CD4-positive, alpha-beta T cell treated with Interferon gamma for 1 hour (primary cell): ENCODE measurements at places on chromosomes 7 and 10.

- no peak for DNase-seq
These were observed 6.2 kb downstream of the HHEX start for GRCh38 chr10:92695679-92696605.

GRCh38 chr7:35781200-35781701 lies 19.6 kb upstream of the SEPTIN7 start:
- no peak for DNase-seq

- DNase-seq = no peak
These were observed 123.1 kb downstream of the CNOT4 start for GRCh38 chr7:135386776-135387175.

GRCh38 chr10:132396494-132397035 lies 435 bp upstream of the PWWP2B start:
- peak; percentile 80 for DNase-seq

DNA sequence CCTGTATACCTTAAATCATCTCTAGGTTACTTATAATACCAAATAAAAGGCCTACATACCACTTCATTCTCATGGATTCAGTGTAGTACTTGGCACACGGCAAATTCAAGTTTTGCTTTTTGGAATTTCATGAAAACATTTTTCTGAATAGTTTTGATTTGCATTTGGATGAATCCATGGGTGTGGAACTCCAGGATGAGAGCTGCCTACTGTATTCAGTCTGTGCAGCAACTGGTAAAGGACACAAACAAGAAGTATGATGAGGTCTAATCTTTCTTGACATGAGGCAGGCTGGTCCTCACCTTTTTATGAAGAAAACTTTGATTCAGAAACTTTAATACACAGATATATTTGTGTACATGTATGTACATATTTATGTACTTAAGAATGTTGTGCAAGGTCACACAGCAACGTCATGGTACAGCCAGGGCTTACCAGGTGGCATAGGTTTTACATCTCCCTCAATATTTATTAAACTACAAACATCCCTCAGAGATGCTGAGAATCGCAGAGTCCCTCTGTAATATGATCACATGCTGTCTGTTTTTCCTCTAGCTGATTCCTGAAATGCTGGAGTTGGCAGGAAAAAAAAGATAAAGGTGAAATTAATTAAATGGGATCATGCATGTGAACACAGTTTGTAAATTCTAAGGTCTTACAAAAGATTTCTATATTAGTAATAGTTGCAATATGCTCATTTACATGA lies 239.6 kb downstream of the PRKG1 start:
- no peak for DNase-seq

GRCh38 chr10:60086421-60086820 lies 180.1 kb upstream of the CCDC6 start:
- DNase-seq = no peak

DNA sequence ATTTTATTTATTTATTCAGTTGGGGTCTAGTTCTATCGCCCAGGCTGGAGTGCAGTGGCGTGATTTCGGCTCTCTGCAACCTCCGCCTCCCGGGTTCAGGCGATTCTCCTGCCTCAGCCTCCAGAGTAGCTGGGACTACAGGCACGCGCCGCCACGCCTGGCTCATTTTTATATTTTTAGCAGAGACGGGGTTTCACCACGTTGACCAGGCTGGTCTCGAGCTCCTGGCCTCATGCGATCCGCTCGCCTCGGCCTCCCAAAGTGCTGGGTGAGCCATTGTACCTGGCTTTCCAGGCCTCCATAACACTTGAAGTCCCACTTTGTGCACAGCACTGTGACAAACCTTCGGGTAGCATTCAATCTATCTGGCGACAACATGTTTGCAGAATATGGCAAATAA lies 1.0 kb upstream of the DCLRE1C start:
- no peak for DNase-seq

DNA sequence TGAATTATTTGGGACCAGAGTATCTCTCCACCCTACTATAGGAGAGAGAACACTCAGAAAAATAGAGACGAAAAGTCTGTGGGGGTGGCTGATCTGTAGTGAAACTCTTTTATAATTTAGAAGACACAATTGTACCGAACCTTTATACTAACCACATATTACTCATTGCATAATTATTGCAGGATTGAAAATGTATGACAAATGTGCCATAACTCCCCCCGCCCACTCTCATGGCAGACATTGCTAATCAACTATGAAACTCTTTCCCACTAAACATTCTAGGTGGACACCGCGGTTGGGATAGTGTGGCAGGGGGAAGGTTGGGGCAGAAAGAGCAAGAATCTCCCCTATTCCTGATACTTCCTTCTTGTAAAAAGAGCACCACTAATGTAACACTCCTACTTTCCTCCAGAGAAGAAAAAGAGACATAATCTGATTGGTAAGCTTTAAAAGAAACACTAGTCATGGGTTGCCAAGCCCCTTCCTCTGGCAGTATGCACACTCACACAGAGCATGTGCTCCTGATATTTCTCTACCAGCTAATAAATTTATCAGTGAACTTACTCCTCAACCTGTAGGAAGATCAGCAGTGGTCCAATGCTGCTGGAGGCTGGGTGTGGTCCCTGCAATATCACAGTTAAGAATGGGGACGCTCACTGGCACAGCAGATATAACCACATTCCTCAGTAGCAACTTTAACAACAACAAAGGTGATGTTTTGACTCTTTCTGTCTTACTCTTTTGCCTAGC lies 18.7 kb upstream of the ARID5B start:
- no peak for DNase-seq

- DNase-seq = no peak
These were observed 48.5 kb upstream of the ADARB2 start for GRCh38 chr10:1785835-1786234.

DNA sequence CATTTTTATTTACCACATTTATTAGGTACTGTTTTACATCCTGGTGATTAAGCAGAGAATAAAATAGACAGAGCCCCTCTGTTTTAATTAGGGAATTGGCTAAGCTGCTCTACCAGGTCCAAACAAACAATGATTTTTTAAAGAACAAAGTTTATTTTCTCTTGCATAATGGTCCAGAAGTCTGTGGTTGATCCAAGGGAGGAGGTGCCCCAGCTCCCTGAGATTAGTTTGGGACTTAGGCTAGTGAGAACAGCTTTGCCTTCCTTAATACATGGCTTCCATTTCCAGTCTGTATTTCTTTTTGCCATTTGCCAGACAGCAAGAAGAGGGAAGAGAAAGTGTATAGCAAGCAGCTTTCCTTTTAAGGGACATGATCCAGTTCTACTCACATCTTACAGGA lies 2.9 kb upstream of the MIOS start:
- DNase-seq = no peak

- peak; percentile 30 for DNase-seq
These were observed 33.5 kb downstream of the REEP3 start for GRCh38 chr10:63554657-63555056.

GRCh38 chr10:37269554-37270256 lies 144.3 kb downstream of the ANKRD30A start:
- DNase-seq = no peak

DNA sequence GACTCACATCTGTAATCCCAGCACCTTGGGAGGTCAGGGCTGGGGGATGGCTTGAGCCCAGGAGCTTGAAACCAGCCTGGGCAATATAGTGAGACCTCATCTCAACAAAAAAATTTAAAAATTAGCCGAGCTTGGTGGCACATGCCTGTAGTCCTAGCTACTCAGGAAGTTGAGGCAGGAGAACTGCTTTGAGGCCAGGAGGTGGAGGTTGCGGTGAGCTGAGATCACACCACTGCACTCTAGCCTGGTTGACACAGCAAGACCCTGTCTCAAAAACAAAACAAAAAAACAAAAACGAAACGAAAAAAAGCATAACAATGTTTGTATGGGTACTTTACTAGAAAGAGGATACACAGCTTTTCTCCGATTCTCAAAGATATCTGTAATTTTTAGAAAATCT lies 31.8 kb downstream of the WNT16 start:
- no peak for DNase-seq

GRCh38 chr7:43192806-43193460 lies 80.5 kb downstream of the HECW1 start:
- DNase-seq = no peak

DNA sequence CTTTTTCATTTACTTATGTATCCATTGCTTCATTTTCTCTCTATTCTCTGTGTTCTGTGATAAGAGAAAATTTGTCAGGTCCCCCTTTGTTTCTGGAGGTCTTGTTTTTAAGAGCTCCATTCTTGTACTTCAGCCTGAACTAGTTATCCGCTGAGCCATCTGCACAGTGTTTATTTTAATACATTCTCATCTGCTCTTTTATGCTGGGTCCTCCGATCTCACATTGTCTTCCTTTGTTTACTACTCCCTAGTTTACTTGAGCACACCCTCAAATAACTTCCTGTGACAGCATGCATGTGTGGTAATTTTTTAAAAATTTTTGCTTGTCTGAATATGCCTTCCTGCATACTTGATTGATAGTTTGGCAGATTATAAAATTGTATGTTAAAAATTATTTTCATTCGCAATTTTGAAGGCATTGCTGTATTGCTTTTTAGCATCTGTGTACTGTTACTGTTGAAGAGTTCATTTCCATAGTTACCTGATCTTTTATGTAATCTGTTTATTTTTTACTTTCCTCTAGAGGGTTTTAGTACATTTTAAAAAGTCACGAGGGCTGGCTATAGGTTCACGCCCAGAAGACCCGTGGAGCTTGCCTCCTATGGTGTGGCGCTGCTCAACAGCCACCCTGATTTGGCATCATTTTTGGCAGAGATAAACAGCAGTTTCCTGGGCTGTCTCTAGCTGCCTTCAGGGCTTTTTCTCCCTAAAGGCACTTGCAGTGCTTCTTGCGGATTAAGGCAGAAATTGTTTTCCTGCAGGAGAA lies 31.9 kb downstream of the RSBN1L start:
- DNase-seq = no peak

DNA sequence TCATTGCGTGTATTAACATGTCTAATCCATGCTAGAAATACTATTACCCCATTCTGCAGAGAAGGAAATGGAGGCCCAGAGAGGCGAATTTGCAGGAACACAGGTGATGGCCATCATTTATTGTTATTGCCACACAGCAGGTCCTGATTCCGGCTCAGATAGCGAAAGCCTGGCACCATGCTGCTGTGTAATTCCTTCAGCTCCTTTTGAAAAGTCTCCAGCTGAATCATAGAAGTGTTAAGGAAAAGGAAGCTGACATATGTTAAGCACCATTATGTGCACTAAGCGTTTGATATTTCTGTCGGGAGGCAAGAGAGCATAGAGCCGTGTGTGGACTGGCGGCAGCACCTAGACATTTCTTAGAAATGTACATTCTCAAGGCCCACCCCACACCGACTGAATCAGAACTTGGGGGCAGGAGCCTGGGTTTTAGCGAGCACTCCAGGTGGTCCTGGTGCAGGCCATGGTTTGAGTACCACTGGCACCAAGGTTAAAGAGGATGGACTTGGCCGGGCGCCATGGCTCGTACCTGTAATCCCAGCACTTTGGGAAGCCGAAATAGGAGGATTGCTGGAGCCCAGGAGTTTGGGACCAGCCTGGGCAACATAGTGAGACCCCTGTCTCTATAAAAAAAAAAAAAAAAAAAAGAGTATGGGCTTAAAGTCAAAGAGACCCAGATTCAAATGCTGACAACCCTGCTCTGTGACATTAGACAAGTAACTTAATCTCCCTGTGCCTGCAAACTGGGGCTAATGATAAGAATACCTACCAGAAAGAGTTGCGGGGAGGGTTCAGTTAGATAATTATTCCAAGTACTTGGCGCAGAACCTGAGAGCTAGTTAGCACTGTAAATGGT lies 52.2 kb downstream of the UNC5B start:
- DNase-seq = no peak

- no peak for DNase-seq
These were observed 288.9 kb downstream of the KCNMA1 start for GRCh38 chr10:77348751-77349150.
